ENCODE measurements at places on chromosomes 16 and 17.

GRCh38 chr16:11310997-11311561 is 29.9 kb upstream of the PRM1 start:
- no peak for DNase-seq

DNA sequence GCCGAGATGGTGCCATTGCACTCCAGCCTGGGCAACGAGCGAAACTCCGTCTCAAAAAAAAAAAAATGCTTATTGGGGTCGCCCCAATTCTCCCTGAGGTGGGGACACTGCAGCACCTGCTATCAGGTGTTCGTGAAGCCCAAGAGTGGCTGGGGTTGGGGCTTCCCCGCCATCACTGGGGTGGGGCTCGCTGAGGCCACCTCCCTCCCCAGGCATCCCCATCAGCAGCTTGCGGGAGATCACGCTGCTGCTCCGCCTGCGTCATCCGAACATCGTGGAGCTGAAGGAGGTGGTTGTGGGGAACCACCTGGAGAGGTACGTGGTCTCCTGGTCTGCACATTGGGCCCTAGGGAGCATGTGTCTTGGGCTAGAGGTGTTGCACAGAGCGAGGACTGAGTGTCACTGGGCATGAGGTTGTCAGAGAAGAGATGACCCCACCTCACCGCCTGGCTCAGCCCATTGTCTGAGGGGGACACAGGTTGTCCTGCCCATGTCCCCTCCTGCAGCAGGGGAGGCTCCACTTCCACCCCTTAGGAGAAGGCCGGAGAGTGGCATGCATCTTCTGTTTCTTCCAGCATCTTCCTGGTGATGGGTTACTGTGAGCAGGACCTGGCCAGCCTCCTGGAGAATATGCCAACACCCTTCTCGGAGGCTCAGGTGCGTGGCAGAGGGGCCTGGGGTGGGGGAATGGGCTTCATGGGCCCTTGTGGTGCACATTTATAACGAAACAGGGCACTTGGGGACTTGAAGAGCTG is 4.9 kb downstream of the CDK10 start:
- no peak for DNase-seq

- peak; percentile 27 for DNase-seq
Measured at GRCh38 chr17:46770818-46771560, 47.5 kb downstream of the WNT3 start.

GRCh38 chr17:40533896-40534295 is 31.4 kb downstream of the CCR7 start:
- DNase-seq = no peak

DNA sequence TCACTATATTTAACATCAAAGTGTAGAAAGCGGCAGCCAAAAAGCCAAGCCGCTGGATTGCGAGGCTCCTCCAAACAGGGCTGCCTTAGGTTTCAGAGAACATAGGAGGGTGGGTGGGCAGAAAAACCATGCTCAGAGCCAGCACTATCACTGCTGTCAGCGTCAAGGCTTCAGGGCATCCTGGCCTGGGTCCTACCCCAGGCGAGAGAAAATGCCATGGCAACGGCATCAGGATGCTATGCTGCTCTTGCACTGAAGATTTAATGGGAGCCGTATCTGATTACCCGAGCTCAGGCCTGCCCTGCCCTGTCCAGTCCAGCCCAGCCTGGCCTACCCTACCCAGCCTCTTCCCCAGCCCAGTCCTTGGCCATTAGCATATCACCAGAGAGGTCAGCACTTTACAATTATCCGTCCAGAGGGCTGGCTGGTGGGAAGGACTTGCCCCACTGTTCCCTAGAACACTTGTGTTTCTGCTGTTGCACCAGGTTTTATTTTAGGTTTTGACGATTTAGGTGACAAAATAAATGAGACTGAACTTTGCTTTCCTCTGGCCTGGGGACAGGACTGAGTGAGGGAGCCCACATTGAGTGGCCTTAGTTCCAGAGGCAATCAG is 61.1 kb downstream of the TOM1L2 start:
- DNase-seq = no peak

GRCh38 chr16:49755716-49756505 is 100.0 kb downstream of the ZNF423 start:
- no peak for DNase-seq

GRCh38 chr17:69228018-69228417 is 606 bp downstream of the ABCA10 start:
- no peak for DNase-seq

DNA sequence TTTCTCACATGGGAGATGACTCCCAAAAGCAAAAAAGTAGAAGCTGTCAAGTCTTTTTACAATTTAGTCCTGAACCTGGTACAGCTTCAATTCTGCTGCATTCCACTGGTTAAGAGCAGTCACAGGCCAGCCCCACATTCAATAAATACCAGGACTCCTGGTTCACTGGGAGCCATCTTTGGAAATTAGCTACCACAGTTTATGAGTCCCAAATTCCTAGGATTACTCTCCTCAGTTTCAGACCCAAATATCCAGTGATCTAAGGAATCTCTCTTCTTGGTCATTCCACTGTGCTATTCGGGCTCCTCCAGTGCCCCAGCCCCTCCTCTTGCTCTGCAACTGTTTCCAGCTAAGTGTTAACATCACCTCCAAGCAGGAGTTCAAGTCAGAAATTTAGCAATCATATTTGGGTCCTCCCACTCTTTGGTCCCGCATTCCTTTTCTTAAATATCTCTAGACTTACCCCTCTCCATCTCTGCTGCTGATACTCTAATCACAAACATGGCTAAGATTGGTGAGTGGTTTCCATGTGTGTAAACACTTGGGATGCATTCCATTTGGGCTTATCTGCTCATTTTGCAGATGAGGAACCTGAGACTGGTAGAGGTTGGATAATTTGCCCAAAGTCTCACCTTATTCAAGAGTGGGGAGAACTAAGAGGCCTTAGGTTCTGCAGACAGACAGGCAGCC is 9.6 kb upstream of the WIPF2 start:
- no peak for DNase-seq

DNA sequence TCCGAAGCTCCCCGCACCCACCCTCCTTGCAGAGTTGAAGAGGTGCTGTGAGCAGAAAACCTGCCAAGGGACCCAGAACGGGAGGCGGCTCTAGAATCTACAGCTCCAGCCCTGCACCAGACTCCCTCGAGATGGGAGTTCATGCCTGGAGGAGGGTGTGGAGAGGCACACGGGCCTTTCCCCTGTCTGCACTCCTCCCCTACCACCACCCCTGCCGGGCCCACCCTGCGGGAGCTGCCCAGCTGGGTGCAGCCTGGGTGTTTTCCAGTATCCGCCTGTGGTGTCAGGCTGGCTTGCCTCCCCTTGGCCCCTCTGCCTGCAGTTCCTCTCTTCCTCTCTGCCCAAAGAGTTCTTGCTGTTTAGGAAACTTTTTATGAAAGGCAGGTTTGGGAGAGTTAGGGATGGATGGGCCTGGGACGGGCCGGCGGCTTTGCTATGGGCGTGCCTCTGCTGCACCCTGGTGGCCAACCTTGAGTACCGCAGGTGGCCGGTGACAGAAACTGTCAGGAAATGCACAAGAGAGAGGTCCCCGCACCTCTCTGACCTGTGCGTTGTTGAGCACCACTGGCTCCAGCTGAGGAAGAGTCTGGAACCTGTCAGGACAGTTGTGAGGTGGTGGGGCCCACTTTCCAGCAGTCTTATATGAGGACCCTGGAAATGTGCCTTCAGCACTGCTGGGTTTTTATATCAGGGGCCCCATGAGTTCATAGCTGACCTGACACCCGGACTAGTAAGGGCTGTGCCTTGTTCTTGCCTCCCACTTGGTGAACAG is 354.1 kb downstream of the SEC14L1 start:
- DNase-seq = peak; percentile 69

- DNase-seq = no peak
Measured at GRCh38 chr17:61338874-61339478, 60.7 kb upstream of the TBX2 start.

DNA sequence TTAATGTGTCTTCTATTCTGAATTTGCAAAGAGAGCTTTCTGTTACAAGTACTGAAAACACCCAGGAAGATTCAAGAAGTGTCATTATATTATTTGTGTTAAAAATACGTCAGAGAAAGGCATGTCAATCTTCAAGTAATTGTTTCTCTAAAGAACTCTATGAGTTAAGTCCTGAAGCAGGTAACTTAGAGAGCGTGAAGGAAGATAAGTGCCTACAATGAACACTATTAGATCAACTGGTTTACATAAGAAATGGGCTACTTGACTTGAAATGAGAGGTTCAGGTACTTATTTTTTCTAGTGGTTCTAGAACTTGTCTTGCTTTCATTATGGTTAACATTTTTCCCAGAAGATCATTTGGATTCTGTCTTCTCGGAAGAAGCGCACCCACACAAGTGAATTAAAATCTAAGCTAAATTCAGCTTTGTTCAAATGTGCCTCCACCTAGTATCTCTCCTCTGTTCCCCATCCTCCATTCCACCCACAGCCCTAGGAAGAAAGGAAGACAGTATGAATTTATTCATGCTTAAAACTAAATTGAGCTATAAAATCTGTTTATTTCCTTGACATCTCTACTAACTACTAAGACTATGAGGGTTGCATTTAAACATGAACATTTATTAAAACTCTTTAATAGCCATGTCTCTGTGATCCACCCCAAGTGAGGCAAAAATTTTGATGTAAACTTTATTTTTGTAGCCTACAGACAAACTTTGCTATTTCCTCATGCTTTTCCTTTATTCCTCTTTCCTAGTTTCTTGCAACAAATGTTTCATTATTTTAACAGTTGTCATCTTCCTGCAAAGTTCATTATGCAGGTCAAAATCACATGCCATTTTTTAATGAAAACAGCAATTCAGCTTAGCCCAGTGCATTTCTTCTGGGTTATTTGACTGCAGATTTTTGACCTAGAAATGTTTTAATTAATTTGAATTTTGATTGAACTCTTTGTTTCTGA is 206.8 kb downstream of the KCNJ2 start:
- DNase-seq = no peak

DNA sequence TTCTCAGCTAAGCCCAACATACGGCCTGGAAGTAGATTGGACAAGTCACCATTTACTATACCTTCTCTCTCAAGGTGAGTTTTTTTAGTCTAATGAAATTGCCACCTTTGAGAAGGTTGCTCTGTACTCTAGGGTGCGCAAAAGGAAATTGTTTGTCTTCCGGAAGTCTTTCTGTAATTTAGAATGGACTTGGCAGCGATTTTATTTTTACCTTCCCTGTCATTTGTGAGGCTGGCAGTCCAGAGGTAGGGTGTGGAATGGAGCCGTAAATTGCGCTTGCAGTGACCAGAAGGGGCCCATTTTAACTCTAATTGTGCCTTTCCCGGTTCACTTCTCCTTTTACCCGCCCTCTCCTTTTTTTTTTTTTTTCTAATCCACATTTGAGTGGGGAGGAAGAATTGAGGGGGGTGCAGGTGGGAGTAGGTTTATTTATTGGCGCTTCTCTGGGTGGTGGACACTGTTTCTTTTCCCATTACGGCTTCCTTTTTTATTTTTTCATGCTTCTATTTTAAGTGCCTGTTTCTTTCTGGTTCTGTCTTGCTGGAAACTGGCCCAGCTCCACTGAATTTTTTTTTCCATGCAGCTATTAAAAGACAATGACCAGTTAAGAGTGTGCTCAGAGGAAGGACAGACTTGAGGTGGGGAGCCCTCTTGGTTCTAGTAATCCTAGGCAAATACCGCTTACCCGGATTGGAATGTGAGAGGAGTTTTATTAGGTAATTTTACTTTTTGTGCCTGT is 89.7 kb upstream of the CLEC18A start:
- no peak for DNase-seq

DNA sequence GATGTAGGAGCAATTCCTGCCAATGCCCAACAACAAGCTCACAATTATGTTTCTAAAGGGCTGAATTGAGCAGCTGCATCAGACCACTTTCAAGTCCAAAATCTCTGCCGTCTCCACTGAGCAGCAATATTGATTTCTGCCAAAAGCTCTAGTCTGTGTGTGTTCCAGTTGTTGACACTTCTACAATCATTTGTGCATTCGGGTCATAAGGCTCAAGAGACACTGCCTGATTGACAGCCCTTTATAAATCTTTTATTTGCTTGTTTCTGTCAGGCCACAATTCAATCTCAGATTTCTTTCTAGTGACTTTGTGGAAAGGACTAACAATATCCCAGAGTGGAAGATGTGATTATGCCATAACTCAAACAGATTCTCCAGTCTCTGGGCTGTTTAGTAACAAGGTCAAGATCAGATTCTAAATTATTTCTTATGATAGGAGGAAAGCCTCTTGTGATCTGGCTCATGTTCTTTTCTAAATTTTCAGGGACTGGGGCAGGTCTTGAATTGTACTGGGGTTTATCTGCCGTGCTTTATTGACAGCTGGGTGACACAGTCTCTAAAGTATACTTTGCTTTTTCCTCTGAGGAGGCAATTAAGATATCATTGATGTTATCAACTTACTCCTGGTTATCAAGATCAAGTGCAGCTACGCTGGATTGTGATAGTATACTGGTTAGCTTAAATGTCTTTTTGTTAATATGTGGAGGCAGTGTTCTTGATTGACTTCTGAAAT is 377.1 kb downstream of the CNTNAP4 start:
- DNase-seq = no peak

GRCh38 chr16:71479420-71479819 is 9.7 kb downstream of the ZNF19 start:
- no peak for DNase-seq

- DNase-seq = no peak
Measured at GRCh38 chr17:78278139-78278741, 46.8 kb downstream of the TMEM235 start.

Measured in stimulated activated CD4-positive, alpha-beta T cell treated with anti-CD3 and anti-CD28 coated beads, Interleukin-1b, Interleukin-23, amount 100 ng/mL, for 48 hours (primary cell).